Activated CD8-positive, alpha-beta memory T cell treated with anti-CD3 and anti-CD28 coated beads for 1 hour (primary cell): ENCODE measurements at places on chromosomes 4 and X.

GRCh38 chr4:79178760-79179159, 147.1 kb downstream of the NAA11 start:
- DNase-seq: no peak

- no peak for DNase-seq
Measured at GRCh38 chrX:653306-653705, 22.7 kb downstream of the SHOX start.

DNA sequence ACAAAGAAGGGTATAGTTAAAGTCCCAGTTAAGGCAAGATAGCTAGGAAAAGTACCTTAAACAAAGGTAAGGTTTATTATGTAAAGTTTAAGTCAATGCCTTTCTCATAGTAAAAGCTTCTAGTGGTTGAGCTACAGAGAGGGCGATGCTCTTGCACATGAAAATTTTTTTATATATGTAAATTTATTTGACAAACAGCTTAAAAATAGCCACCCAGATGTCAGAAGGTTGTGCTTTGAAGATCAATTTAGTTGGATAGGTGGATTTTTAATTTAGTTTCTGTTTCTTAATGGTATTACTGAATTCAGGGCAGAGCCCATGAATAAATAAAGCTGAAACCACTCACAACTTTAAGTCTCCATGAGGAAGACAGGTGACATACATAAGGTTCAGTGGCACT, 29.4 kb upstream of the PPP1R2C start:
- DNase-seq: no peak

DNA sequence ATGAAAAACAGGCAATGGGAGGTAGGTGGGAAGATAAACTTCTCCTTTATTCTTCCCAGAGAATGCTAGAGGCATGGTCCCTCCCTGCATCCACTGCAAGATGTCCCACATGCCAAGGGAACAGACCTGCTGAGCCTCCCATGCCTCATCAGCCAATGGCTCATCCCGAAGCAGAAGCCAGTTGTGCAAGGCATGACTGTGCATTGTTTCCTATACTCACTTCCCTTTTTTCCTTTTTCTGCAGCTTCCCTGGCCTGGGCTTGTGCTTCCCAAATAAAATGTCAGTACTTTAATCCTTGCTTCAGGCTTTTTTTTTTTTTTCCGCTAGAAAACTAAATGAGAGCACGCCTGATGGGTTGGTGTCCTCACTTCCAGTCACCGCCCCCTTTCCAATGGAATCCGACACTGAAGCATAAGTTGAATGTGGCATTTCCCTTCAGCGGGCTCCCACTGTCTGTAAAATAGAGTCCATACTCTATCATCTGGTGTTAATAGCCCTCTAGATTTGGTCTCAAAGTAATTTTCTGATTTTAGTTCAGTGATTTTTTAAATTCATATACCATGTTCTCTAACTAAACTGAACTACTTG, 239.0 kb upstream of the JADE1 start:
- DNase-seq: no peak

GRCh38 chr4:154314248-154314647, 177.4 kb downstream of the DCHS2 start:
- DNase-seq: no peak

- no peak for DNase-seq
Measured at GRCh38 chrX:111035991-111036390, 60.0 kb upstream of the PAK3 start.
